ENCODE measurements at places on chromosomes 3 and 15.

- no peak for DNase-seq
These were observed 190.9 kb downstream of the FAM43A start for GRCh38 chr3:194876403-194877095.

DNA sequence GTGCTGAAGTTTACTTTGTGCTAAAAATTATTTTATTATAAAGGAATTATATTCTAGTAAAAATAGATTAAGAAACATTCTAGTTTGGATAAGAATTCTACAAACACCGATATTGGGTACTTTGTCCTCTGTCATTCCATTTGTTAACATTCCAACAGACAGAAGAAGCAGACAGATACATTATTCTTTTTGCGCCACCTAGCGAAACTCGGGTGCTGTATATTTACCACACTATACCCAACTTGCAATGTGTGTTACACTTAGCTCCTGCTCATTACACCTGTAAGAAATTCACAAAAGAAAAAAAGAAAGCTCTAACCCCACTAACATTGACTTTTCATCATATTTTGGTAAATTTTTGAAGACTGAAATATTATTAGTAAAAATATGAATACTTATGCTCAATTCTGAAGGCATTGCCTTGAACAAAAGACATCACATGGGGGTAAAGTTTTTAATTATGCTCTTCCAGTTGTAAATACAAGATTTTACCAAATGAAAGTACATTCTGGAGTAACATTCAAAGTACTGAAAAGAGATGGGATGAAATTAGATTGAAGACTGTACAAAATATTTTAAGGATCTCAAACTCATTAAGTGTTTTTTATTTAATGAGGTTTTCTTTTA, 136.5 kb upstream of the MLF1 start:
- DNase-seq, result peak; percentile 83

DNA sequence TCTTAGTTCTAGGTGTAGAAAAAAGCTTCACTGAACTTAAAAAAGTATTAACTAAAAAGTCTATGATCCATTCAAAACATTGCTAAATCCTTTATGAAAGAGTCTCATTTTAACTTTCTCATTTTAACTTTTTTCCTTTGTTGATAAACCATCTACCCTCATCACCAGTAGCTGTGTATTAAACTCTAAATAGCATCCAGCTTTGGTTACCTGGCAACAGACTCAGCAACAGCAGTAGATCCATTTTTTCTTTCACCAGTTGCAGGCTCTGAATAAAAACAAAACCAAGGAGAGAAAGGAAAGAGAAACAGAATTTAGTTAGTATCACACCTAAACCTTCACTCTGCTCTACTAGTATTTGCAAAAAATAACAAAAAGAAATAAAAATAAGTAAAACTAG, 51.6 kb downstream of the TP53BP1 start:
- peak; percentile 60 for DNase-seq

GRCh38 chr3:48656841-48657281, 5.8 kb downstream of the CELSR3 start:
- DNase-seq, result no peak

DNA sequence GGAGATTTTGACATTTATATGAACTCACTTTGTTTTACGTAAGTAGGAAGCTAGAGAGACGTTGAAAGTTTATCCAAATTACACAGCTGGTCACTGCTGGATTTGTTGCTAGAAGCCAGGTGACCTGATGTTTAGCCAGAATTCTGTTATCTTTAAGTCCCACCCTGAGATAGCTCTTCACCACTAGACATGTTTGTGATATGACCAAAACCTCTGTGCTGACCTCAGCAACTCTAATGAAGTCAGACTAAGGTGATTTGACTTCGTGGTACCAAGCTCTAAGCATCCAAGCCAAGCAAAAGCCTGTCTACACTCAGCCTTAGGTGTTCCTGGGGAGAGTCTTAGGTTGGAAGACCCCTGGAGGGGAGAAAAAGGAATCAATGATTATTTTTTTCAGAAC, 102.4 kb downstream of the ARRDC4 start:
- no peak for DNase-seq

GRCh38 chr3:4978204-4978965, 852 bp upstream of the BHLHE40 start:
- DNase-seq, result peak; percentile 85

GRCh38 chr3:4986175-4986781, 7.0 kb downstream of the BHLHE40 start:
- no peak for DNase-seq

DNA sequence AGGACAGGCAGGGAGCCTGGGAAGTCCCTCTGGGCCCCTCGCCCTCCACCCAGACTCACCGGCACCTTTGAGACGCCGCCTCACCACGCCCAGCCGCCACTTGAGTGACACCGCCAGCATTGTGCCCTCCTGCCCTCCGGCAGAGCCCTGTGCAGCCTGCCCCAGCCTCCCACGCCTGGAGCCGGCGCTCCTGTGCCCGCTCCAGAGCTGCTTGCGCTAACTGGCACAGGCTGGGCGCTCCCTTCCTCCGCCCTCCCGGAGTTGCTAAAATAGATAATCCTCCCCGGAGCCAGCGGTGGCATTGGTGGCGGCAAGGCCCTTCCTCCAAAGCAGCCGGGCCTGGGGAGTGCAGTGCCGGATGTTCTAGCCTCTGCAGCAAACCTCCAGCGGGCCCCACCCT, 15.7 kb upstream of the GRIP2 start:
- no peak for DNase-seq

GRCh38 chr3:64289622-64290021, 64.4 kb upstream of the PRICKLE2 start:
- DNase-seq, result no peak

- peak; percentile 85 for DNase-seq
These were observed 25.8 kb upstream of the SCAANT1 start for GRCh38 chr3:63937661-63938651.

DNA sequence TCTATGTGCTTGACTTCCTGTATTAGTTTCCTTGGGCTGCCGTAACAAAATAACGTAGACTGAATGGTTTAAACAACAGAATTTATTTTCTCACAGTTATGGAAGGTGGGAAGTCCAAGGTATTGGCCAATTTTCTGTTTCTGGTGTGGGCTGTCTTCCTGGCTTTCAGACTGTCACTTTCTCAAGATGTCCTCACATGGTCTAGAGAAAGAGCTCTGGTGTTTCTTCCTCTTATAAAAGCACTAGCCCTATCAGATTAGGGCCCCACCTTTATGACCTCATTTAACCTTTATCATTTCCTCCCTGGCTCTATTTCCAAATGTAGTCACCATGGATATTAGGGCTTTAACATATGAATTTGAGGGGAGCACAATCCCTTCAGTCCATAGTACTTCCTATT, 54.6 kb downstream of the SPRED1 start:
- no peak for DNase-seq

- DNase-seq, result no peak
These were observed 25.6 kb upstream of the GOLGA6L2 start for GRCh38 chr15:23472678-23473077.

DNA sequence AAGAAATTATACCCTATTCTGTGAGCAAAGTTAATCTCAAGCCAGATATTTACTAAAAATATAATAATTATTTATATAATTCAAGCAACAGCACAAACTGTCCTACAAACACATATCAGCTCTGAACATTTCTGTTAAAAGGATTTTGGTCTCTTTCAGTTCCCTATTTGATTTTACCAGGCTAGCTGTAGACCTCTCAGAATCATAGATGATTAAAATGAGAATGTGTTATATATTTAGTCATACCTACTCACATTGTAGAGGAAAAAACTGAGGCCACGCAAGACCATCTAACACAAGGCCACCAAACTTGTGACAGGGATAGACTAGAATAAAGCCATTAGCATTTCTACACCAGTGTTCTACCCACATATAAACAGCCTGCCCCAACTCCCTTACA, 28.5 kb downstream of the ACKR4 start:
- no peak for DNase-seq

GRCh38 chr3:136194409-136195257, 1.5 kb downstream of the MSL2 start:
- DNase-seq, result peak; percentile 59

- DNase-seq, result no peak
These were observed at the start of gene EFCC1 for GRCh38 chr3:129001101-129001805. Gene EFCC1, plus strand, starts transcription at chr3:129001304. Its CDS starts 325 bp downstream, at chr3:129001629.

- DNase-seq, result no peak
These were observed 181.6 kb upstream of the RORA start for GRCh38 chr15:61410662-61411061.

DNA sequence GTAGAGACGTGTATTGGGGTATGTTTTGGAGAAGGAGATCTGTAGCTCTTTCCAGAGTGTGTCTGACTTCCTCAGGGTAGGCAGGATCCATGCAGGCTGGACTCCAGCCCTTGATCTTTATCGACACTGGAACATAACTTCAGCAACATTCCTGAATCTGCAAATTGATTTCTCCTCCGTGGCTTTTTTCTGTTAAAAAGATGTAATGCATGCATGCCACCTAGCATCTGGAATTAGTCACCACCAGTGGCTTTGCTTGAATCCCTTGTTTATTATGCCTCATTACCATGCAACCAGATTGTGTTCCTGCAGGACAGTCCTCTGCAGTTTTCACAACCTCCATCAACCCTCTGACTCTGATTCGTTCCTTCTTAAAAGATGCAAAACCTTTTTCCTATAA, 86.1 kb downstream of the CCNL1 start:
- DNase-seq, result no peak

DNA sequence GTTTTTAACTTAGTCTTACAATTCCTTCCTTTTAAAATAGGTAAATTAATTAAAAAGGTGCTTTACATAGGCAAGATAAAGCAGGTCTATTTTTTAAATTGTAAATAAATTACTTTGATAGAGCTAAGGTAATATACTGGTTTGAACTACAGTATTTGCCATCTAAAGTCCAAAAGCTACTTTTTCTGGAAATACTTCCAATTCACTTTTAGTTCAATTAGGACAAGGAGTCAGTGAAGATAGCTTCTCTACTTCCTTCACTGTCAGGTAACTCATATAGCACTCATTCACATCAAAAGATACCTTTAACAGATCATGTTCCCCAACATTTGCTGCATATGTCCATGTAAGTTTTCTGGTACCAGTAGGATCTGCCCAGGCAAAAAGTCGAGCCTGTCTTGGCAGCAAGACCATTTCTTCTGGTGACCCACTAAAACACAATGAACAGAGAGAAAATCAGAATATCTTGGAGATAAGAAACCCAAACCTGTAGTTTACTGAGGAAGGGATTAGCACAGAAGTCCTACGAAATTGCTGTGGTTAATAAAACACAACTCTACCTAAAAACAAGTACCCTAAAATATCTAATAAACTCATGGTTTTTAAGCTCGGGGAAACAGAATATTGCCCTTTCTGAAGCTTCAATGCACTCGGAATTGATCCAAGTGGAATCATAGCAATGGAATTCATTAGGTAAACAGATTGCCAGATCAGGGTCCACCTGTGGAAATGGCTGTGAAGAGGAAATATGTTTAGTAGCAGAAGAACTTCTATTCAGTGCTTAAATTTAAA, 153.1 kb downstream of the VPS13C start:
- no peak for DNase-seq

GRCh38 chr3:32337505-32337904, 54.1 kb upstream of the CMTM7 start:
- DNase-seq, result no peak

GRCh38 chr3:123092243-123092642, 25.4 kb downstream of the PDIA5 start:
- DNase-seq, result no peak

DNA sequence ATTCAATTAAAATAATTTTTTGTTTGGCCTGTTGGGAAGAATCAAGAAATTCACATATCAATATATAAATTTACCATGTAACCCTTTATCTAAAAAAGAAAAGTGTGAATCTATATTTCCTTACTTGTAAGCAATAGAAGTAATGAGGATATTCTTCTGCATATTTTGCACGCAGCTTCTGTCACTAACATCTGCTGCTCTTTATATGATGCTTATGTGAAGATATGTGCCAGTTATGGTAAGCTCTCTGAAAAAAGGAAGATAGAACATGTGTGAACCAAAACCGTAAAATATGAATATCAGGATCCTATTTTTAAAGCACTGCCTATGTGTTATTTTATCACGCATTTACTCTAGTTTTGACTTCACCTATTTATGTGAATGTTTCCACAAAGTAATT, 96.4 kb upstream of the ATP11B start:
- no peak for DNase-seq

GRCh38 chr3:133824961-133825485, 19.4 kb downstream of the SRPRB start:
- DNase-seq, result no peak

GRCh38 chr3:45258317-45258716, 32.2 kb upstream of the TMEM158 start:
- no peak for DNase-seq

- no peak for DNase-seq
These were observed 158.1 kb downstream of the PTPRG start for GRCh38 chr3:61719278-61719977.

DNA sequence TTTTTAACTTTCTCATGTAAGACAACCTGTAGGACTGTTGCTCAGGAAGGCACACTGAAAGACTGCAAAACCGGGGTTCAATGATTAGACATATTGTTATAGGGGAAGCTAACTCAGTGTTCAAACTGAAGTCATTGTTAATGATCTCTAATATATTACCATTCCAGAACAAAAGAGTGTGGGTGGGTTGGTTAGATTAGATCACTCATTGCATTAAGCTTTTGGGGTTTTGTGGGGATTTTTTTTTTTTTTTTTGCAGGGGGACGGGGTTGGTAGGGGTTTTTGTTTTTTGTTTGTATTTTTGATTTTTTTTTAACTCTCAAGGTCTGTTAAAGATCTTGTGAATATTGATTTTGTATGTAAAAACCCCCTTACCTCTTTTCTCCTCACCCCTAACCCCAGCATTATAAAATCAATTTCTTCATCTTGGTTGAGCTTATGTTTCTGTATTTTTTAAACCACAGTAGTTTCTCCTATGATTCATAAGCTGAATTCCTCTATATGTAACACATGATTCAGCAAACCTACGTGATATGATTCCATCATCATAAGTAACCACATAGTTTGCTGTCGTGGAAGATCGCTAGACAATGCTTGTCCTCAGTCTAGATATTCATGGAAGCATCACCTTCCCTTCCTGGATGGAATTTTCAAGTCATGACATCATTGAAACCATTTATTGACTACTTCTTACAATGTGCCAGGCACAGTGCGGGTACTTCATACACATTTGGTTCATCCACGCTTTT, 544.1 kb upstream of the MDFIC2 start:
- no peak for DNase-seq

DNA sequence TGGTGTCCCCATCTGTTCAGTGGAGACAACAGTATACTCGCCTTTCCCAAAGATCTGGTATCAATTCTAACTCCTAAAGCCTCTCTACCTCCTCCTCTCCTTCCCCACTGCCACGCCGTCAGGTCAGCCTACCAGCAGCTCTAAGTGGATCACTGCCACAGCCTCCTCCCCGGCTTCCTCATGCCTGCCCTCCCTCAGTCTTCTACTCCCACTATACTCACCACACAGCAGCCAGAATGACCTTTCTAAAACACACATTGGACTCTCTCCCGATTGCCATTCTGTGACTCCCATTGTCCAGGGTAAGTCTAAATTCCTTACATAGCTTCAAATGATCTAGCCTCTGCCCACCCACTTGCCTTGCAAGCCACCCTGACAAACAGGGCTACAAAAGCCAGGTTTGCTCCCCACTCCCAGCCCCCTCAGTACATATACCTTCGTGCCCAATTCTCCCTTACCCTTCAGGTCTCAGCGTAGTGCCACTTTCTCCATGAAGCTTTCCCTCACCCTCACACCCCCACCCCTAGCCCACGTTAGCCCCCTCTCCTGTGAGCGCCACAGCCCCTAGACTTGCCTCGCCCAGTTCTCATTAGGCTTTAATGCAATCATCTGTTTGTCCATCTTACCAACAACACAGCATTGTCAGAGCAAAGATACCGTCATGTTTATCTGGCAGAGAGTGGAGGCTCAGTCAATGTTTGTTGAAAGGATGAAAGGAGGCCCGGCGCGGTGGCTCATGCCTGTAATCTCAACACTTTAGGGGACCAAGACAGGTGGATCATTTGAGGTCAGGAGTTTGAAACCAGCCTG, 9.5 kb upstream of the SEMA7A start:
- DNase-seq, result no peak
